LNCaP clone FGC (cell line): ENCODE measurements at places on chromosomes 2 and 18.

GRCh38 chr2:71082402-71083252 lies 14.2 kb downstream of the NAGK start:
- DNase-seq: no peak

DNA sequence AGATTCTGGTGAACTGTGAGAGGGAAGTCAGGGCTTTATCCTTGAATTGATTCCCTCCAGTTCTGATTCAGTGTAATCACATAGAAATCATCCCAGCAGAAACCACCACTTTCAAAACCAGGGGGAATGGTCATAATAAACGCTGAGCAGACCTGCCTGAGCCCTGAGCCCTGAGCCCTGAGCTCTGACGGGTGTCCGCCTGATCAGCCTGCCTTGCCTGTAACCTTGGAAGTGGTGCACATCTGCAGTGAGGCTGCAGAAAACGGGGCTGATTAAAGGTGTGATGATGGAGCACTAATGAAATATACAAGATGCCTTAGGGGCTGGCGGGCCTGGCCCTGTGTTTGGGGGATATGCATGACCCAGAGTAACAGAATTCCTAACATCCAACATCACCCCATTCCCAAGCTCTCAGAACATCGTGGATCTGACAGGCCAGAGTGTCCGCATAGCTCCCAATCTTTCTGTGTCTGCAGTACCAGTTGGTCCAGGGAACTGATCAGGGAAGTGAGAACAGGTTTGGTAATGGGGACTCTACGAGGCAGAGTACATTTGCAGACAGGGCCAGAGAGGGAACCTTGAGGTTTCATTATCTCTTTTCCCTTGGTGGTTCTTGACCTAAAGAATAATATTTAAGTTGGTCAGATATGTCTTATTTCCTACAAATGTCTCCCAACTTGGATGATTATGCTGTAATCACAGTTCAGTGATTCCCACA lies 37.8 kb downstream of the KCTD18 start:
- no peak for DNase-seq

DNA sequence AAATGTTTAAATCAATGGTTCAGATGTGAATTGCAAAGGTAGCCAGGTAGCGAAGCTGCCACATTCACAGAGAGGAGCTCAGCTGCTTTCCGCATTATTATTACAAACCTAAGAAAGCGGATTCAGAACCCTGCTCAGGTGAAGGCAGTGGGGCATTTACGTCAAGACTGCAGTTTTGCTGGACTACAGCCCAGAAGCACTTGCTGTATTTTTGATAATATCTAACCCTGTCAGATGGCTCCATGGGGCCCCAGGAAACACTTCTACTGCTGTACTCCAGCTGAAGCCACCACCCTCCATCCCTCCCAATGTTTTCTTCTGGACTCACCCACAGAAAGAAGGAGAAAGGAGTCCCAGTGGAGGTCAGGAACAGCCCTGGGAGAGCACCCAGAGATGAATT lies 96.9 kb downstream of the TPO start:
- peak; percentile 23 for DNase-seq

DNA sequence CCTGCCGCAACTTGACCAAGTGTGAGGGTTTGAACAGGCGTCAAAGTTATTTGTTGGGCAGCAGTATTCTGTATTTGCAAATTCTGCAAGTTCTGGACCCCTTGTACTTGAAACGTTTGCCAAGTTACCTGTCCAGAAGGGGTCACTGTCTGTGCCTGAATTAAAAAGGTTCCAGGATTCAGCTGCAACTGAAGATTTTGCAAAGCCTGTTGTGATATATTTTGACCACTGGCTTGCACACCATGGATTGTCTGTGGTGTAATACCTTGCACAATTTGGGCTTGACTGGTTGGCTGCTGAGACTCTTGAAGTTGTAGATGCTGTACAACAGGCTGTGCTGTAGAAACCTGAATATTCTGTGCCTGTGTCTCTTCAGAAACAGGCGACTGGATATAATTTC lies 10.2 kb downstream of the SP3 start:
- no peak for DNase-seq

GRCh38 chr2:187541086-187542085 lies 12.8 kb downstream of the TFPI start:
- DNase-seq: peak; percentile 89

- DNase-seq: peak; percentile 98
Measured at GRCh38 chr18:845152-845819, 33.2 kb upstream of the YES1 start.

DNA sequence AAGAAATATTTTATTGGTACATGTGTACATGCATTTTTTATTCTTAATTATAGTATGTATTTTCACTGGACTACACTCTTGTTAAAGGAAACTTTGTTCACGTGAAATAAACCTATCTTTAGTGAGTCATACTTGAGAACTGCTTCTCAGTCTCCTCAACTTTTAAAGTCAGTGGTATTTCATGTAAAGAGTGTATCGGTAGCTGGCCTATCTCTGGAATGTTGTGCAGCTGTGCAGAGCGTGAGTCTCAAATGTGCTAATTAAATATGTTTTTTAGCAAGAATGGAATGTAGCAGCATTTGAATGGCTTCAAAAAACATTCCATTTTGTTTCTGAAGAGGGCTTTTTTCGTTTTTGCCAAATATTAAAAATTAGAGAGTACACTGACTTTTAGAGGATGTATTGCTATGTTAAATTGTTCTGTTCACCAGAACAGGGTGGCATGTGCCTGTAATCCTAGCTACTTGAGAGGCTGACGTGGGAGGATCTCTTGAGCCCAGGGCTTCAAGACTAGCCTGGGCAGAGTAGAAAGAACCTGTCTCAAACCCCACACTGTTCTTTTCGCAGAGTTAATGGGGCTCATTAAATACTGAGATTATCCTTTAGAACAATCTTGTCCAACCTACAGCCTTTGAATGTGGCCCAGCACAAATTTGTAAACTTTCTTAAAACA lies 14.3 kb downstream of the SPTBN1 start:
- DNase-seq: no peak

- no peak for DNase-seq
Measured at GRCh38 chr2:241905716-241906377, 36.3 kb downstream of the RTP5 start.

DNA sequence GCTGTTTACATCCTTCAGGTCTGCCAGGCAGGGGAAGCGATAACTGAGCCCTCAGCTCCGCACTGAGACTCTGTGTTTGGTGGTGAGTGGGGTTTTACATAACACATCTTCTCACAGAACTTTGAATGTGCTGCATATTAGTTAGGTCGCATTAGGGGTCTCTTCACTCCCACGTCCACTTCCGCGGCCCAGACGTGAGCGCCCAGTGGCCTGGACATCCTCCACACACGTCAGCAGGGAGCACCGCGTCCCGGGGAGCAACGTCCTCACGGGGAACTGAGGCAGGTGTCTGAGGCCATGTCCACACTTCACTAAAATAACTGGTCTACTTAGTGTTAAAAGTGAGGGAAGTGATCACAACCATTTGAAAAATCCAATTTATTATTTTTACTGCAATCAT lies 100.4 kb upstream of the SATB2 start:
- DNase-seq: no peak

GRCh38 chr18:51068105-51068504 lies 38.1 kb downstream of the SMAD4 start:
- no peak for DNase-seq

DNA sequence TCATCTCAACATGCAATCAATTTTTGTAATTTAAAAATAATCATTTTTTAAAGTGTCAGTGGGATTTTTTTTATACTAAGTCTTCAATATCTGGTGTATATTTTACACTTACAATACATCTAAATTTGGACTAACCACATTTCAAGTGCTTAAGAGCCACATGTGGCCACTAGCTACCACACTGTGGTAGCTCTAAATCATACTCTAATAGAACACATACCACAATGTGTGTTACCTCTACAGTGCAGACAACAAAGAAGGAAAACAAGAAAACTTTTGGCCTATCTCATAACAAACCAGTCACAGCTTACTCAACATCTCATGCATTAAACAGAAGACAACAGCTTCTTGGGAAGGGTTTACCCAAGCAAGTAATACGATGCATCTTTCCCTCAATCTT lies 24.5 kb downstream of the PIAS2 start:
- no peak for DNase-seq

GRCh38 chr2:135862718-135863117 lies 13.5 kb downstream of the MCM6 start:
- DNase-seq: no peak

- no peak for DNase-seq
Measured at GRCh38 chr18:61865466-61866175, 27.2 kb downstream of the RNF152 start.

DNA sequence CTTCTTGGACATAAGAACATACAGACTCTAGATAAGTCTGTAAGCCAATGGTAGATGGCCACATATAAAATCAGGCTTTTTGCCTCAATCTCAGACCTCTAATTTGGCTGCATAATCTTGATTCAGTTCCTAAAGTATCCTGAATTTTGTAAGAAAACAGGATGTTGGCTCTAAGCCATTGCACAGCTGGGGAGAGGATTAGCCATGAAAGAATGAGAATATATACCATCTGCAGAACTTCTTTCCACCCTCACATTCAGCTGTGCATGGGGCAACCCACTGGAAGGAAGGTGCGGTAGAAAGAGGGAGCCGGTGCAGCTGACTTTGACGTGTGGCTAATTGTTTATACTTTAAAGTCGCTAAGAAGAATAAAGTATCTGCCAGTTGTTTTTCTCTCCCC lies 1061.6 kb upstream of the FAM98A start:
- no peak for DNase-seq

GRCh38 chr18:28494151-28494550 lies 317.2 kb upstream of the CDH2 start:
- DNase-seq: no peak
